ENCODE measurements at places on chromosomes 1 and 21.

DNA sequence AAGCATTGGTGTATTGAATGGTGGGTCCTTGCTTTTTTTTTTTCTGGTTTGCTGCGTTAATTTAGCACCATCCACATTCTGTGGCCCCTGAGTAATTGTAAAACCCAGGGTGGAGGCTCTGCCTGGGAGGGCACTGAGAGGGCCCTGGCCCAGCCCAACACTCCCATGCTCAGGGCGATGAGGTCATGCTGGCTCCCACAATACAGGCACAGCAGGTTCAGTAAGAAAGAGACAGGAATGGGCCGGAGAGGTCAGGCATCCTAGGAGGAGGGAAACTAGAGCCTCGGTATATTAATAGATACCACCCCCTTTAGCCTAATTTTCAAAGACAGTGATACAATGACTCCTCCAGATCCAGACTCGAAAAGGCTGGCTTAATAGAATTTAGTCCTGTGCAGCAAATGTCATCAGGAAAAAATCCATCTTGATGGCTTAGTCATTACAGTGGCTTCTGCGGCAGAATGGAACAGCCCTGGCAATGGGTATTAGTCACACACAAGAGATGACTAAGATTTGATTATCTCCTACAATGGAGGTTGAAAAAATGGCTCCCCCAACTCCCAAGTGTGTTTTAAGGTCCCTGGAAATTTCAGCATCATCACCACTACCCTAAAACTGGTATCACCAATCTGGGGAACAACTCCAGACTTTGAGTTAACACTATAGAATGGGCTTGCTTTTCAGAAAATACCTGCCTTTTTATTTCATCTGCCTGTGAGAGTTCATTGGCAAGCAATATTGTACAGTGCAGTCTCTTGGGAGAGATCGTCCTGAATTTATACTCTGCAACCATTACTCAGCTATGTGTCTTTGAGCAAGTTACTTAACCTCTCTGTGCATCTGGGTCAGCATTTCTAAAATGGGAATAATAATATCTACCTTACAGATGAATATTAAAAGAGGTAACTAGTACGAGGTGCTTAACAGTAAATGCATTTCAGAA lies 43.9 kb upstream of the LYST start:
- no peak for DNase-seq

GRCh38 chr21:41663805-41664788 lies 102.8 kb downstream of the RIPK4 start:
- no peak for DNase-seq

DNA sequence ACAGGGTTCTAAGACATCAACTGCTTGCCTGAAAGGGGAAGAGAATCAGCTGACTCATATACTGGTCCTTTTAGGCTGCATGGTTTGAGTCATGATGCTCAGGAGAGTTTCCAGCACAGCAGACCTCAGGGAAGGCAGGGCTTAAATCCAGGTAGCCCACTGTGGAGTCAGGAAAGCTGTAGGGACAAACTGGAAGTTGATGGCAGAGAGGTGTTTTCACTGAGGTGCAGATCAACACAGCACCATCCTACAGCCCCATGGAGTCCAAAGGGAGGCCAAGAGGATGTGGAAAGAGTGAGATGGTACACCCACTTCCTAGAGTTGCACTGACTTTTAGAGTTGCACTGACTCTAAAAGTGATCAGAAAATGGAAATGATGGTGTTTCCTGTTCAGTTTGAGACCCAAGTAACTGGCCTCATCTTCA lies 252.4 kb upstream of the DUSP10 start:
- no peak for DNase-seq

- no peak for DNase-seq
These were observed 17.7 kb downstream of the FAAH start for GRCh38 chr1:46411601-46412341.

DNA sequence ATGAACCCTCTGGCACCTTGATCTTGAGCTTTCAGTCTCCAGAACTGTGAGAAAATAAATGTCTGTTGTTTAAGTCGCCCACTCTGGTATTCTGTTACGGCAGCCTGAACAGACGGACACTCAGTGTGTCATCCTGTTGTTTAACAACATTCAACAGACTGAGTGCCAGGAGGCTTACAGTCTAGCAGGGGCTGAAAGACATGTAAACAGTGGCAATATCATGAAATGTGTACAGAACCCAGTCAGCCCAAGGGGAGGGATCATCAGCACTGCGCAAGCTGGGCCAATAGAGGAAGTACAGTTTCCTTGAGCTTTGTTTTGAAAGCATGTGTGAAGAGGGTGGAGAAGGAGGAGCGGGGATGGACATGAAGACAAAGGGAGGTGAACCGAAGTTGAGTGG lies 13.6 kb downstream of the DIP2A start:
- no peak for DNase-seq

- no peak for DNase-seq
These were observed 779 bp downstream of the TLR5 start for GRCh38 chr1:223142269-223142668.

DNA sequence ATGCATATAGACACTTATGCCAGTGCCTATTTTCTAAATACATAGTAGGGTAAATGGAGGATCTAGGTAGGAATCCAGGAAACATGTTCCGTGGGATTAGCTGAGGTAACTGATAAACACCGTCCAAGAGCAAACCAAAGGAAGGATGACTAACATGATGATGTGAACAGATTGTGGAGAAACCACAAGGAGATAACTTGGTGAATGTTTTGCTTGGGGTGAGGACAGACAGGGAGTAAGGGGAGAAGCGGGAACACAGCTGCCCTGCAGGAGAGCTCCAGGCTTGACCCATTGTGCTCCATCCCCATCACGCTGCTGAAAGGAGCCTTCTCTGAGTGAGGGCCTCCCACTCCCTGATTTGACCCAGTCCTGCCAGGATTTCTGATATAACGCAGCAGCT lies 87.0 kb upstream of the ZC3H11B start:
- DNase-seq, result no peak

DNA sequence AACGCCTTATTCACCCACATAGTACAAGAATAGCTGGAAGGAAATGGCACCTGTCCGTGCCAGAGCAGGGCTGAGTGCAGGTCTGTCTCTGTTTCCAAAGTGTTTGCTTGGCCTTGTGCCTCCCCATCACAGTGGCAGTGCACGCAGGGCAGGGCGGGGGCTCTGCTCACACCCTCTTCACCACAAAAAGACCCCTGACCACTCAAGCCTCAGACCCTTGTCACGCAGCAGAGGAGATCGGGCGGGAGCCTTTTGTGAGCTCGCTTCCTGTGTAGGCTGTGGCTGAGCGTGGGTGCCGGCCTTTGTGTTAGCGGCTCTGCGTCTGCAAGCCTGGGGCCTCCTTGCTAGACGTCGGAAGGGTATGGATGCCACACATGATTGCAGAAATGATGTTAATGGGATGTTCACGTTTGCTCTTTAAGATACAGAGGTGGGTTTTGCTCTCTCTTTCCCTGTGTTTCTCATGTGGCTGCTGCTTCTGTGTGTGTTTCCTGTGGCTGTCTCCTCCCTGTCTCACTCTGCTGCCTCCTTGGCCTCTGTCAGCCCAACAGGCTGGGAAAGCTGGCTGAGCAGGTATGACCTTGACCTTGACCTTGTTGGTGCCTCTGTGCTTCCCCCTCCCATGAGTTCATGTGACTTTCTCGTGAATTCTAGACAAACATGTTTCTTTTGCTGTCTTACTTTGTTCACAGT lies 45.4 kb downstream of the S100B start:
- no peak for DNase-seq

DNA sequence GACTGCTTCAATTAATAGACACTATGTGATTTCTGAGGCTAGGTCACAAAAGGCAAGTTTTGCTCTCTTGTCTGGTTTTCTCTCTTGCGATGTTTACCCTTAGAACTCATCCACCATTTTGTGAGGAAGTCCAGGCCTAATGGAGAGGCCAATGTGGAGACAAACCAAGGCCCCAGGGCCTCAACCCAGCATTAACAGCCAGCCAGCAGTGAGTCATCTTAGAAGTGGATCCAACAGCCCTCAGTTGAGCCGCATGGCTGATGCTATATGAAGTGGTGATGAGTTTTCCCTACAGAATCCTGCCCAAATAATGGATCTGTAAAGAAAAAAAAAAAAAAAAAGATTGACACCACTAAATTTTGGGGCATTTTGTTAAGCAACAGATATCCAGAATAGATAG lies 95.1 kb downstream of the DNTTIP2 start:
- DNase-seq, result no peak

DNA sequence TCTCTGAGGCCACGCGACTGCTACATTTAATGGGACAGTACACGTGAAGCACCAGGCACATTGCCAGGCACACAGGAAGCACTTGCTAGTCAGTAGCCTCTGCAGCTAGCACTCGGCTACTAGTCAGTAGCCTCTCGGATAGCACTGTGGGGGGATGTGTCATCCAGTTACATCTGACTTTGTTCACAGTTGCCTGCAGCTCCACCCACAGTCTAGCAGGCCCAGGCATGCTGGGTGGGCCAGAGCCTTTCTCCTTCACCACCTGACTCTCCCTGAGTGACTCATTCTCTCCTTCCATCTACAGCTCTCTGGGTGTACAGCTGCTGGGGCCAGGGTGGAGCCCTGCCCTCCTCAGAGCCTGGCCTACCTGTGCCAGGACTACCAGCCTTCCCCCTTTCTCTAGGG lies 51.5 kb downstream of the PTPRF start:
- DNase-seq, result no peak

- DNase-seq, result no peak
These were observed 23.4 kb upstream of the TSPAN2 start for GRCh38 chr1:115112496-115113375.

DNA sequence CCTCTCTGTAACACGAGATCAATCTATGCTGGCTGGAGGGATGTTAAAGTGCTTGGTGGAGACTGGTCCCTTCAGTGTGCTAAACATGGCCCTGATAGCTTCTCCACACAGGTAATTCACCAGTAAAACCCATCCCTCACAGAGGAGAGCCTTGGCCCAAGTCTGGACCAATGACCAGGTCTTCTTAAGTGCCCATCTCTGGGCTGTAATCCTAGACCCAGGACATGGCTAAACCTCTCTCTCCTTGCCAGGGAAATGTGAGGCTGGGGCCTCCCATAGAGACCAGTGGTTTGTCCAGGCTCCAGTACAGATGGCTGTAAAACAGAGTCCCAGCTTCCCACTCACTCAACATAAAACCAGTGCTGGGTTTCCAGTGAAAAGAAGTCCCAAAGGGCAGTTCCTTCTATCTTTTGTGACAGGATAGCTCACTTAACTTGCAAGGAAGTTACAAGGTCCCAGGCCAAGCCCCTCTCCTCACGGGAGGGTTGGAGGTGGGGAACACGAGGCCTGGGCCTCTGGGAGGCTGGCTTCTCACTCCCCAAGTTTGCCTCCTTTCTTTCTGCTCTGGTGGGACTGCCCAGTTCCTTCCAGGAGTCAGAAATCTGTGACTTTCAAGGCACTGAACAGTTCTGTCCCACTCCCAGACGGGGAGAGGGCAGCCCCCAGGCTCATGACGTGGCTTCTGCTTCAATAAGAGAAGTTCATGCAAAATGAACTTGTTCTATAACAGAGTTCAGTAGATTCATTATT lies 2.2 kb upstream of the KIF17 start:
- no peak for DNase-seq

GRCh38 chr1:3498246-3498930 lies 43.9 kb downstream of the ARHGEF16 start:
- no peak for DNase-seq

DNA sequence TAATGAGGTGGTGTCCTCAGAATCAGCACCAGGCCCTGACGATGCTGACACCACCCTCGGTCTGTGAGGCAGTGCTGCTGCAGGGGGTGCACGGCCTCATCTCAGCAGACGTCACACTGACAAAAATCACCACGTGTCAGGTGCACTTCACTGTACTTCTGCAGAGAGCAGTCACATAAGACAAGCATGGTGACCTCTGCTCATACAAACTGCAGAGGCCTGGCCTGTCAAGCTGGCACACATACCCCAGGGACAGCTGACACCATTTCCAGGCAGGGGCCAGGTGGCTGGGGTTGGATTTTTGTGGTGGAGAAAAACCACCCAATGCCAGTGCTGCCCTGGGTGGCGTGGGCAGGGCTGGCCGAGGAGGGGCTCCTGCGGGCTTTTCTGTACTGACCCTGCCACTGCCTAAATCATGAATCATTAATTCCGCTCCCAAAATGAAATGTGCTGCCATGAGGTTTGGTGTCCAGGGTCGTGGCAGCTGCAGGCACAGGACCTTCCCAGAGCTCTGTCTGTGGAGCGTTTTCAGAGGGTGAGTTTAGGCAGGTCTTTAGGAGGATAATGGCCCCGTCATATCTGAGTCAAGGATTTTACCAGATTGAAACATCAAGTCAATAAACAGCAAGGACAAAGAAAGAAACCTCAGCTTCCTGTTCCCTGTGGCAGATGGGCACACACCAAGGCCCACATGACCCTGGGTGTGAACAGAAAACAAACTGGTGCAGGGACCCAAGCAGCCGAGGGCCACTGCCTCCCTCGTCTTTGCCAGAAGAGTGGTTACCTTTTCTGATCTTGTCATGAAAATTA lies 33.4 kb upstream of the GPR153 start:
- DNase-seq, result no peak

DNA sequence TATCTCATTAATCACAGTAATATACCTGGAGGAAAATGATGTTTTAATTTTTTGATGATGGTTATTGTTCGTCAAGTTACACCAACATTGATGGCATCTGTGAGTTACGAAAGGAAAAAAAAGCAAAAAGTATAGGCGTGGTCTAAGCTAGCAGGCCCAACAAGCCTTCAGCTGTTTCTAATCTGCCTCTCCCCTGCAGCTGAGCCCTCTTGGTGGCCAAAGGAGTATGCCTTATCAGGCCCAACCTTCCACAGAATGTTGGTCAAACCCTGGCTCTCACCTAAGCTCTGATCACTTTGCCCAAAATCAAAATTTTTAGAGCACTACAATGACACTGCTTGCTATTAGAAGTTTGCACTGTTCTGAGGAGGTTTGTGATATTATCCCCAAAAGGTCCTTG lies 4.9 kb downstream of the C1orf105 start:
- no peak for DNase-seq

DNA sequence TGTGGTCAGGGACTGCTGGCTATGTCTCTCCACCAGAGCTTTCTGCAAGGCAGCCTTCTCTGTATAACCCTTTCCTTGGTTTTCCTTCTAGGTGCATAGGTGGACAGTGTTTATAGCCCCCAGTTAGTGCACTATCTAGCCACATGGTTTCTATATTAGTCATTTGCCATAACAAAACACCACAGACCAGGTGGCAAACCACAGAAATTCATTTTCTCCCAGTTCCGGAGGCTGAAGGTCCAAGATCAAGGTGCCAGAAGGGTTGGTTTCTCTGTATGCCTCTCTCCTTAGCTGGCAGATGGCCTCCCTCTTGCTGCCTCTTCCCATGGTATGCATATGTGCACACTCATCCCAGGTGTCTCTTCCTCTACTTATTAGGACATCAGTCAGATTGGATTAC lies 106.4 kb downstream of the KAZN start:
- DNase-seq, result no peak
